ENCODE measurements at places on chromosomes 7 and 10.

DNA sequence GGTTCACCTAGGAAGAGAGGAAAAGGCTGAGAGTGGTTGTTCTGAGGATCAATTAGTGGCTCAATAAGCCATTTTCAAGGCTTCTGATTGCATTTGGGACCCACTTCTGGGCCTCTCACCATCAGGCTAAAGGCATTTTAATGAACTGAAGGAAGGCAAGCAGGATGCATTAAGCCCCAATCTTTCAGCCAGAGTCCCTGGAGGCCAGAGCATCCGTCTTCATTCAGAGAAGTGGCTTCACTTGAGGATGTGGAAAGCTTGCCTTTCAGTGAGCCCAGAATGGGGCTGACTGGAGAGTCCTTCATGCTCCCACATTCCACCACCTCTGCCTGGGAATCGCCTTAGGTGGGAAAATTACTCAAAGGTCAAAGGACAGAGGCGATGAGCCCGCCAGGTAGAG, 41.8 kb downstream of the COL17A1 start:
- no peak for DNase-seq

GRCh38 chr7:2354939-2355704, 495 bp downstream of the EIF3B start:
- DNase-seq: no peak

- DNase-seq: no peak
Observed at GRCh38 chr10:6492896-6493295, 87.2 kb downstream of the PRKCQ start.

- no peak for DNase-seq
Observed at GRCh38 chr7:38870147-38870546, 38.8 kb downstream of the VPS41 start.

DNA sequence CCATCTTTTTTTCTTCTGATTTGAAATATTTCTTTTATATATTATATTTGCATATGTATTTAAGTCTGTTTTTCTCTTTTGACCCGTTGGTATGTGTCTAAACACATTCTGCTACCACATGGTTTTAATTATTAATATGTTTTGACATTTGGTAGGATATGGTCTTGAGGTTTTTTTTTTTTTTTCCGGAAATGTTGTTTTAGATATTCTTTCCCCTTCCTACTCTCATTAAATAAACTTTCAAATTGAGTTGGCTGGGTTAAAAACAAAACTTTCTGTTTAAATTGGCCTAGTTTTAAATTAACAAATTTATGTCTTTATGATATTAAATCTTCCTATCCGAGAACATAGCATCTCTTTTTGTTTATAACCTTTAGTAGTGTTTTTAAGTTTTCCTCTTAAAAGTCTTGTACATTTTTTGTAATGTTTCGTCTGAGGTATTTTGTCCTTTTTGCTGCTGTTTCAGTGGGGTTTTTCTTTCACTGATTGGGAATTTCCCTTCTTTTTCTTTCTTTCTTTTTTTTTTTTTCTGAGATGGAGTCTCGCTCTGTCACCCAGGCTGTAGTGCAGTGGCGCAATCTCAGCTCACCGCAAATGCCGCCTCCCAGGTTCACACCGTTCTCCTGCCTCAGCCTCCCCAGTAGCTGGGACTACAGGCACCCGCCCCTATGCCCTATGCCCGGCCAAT, 25.4 kb downstream of the STAM start:
- no peak for DNase-seq

DNA sequence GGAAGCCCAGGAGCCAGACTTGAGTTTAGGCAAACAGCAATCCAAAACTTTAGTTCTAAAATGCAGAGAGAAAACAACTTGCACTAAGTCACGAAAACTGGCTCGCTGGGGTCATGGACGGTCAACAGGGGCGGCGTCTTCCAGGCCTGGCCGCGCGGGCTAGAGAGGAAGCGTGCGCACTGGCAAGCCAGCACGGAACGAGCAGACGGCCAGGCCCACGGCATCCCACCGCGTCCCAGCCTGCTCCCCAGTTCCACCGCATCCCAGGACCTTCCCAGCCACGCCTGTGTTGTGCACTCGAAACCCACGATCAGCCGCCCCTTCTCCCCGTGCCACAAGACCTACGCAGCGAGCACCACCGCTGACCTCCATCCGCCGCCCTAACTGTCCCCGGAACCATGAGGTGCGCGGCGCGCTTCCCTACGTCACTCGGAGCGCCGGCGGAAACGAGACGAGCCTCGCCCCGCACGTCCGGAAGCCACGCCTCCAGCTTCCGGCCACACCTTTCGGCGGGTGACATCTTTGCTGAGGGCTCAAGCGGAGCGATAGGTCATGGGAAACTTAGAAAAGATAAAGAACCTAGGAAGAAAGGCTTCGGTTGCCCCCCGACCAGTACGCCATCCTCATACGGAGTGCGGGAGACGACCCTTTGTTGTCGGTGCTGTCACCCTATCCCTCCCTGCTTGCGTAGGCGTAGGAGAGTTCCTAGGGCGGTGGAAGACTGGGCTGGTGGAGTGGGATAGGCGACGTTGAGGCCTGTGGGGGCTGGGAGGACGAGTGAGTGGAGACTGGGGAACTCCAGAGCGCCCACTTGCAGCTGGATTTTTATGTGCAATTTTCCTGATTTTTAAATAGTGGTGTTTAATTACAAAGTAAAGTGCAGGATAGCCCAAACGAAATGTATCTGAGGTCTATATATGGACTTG, at the start of gene TBRG4:
TBRG4 (minus strand) TSS at position 400 of the 926 bp plus-strand sequence. CDS start 2,460 bp downstream, outside the sequence.
- peak; percentile 96 for DNase-seq

- no peak for DNase-seq
Observed at GRCh38 chr10:86401588-86402282, 35.1 kb upstream of the GRID1 start.

DNA sequence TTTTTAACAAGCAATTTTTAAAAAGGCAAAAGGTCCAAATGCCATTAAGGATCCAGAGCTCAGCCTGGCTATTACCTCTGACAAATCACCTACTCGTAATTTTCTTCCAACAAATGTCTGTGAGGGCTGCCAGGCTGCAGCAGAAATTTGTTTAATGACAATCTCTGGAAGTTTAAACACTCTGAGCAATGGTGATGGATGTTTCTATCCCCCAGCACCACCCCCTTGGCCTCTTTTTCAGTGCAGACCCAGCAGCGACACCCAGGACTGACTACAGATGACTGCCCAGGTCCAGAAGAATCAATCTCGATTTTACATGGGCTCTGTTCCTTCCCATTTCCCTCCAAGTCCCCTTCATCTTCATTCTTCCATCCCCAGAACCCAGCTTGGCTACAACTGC, 201.4 kb upstream of the AOAH start:
- DNase-seq: no peak

DNA sequence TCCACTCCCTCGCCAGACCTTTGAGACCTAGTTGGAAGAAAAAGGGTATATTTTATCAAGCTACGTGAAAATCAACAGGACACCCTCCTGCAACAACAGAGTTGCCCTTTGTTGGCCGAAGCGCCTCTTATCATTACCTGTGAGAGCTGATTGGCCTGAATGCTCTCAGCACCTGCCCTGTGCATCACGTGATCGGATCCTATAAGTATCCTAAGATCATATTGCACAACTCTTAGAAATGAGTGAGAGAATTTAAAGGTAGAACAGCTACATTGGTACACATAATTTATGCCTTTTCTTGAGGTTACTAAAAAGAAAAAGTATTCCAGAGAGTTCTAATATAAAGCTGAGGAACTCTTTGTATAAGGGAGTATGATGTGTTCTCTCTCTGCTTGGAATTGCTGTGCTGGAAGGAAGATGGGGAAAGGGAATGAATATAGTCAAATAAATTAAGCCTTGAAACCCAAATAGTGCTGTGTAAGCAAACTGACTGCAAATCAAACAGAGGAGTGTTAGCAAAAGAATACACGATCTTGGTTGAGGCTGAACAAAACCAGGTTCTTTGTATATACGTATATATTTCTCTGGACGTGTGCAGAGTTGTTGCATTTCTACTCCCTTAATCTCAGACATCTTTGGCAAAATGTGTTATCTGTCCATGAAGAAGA, 69.3 kb downstream of the LRRC4 start:
- DNase-seq: no peak

- DNase-seq: no peak
Observed at GRCh38 chr7:17613338-17614041, 315.0 kb downstream of the AHR start.

DNA sequence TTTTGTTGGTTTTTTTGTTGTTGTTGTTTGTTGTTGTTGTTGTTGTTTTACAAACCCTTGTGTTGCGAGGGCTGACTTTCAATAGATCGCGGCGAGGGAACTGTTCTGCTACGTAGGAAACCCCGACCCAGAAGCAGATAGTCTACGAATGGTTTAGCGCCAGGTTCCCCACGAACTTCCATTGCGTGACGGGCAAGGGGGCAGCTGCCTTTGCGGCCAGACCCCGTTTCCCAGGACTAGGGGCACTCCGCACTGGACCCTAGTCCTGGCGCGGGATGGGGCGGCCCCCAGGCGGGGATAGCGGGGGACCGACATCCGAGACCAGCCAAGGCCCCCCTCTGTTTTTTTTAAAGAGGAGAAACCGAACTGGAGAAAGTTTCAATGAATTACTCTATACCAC, 119.6 kb downstream of the LRRTM3 start:
- no peak for DNase-seq

GRCh38 chr7:74173491-74173865, 678 bp upstream of the EIF4H start:
- DNase-seq: no peak

DNA sequence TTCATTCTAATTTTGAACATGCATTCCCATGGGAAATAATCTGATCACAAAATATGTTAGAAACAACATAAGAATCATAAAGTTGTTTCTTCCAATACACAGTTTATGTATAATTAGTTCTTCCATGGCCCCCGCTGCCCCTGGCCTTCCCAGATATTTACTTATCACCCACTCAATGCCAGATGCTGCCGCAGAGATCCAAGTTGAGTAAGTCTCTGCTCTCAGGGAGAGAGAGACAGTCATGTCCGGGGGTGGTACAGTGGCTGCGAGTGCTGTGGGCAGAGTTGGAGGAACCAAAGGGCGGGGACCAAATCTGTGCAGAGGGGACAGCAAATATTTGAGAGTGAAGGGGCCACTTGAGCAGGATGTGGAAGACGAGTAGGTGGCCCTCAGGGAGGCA, 37.1 kb downstream of the COL26A1 start:
- DNase-seq: no peak

- DNase-seq: no peak
Observed at GRCh38 chr10:49299816-49300139, 808 bp downstream of the C10orf71 start.

DNA sequence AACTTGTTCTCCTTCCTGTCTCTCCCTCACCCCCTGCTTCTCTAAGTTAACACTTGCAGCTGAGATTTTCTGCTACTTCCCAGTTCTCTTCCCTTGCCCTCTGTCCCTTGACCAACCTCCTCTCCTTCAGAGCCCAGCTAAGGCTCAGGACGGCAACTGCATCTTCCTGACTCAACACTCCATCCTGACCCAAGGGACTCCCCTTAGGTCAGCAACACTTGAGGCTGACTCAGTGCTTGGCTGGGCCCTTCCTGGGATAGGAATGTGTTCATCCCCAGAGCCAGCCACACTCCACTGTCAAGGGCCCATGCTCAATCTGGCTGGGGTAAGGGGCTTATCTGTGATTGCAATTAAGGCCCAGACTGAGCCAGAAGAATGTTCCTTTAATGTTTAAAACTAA, 3.4 kb downstream of the CALHM2 start:
- peak; percentile 69 for DNase-seq

DNA sequence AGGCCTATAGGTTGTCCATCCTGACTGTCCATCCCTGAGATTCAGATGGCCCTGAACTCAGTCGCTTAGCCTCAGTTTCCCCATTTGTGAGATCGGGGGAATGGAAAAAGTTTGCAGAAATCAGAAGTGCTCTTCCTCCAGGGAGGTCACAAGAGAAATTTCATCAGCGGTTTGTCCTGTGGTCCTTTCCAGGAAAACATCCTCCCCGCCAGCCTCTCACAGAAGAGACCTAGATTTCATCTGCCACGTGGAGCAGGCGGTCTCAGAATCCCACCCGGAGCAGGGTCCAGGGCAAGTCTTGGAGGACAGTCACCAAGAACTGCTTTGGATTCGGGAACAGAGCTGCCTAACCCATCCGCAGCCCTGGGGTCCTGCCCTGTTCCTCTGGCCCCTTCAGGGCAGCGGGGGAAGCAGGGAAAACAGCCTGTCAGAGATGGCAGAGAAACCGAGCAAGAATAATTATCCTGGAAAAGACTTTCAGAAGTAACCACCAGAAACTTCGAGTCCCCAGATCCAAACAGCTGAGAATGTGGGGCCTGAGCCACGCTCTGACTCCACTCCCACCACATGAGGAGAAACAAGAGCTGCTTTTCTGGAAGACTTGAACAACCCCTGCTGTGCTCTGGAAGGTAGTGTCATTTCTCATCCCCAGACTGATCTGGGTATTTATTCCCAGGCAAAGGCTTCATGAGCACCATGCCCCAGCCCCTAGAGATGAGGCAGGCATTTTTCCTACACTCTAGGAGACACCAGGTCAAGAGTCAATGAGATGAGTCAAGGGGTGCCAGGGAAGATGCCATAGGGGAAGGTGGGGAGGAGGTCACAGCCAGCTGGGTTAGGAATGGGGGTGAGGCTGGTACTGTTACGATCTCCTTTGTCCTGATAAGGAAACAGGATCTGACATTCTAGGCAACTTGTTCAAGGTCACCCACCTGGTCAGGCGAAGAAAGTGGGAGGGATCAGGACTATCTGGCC, 1.1 kb upstream of the TNS3 start:
- DNase-seq: no peak

DNA sequence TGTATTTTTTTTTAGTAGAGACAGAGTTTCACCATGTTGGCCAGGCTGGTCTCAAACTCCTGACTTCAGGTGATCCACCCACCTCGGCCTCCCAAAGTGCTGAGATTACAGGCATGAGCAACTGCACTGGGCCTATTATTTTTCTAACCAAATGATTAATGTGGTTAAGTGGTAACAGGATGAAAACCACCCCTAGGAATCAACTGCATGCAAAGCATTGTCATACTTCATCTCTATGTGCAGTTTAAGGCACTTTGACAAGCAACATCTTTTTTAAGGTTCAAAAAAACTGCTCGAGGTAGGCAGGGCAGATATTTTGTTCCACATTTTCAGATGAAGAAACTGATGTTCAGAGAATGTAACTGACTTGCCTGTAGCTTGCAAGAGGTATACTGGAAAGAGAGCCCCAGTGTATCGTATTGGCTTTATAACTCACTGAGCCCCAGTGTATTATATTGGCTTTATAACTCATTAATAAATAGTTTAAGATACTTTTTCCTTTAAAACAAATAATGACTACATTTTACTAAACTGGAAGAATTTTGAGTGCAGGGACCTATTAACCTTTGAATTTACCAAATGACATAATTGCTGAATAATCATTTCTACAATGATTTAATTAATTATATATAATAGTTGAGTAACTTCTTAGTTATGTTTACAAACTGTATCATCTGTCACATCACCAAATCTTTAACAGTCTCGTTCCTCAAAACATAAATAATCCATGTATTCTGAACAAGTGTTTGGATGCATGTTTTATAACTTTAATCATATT, 38.1 kb downstream of the RTKN2 start:
- no peak for DNase-seq

Measured in left ventricle myocardium inferior (tissue), 1 donor.